ENCODE measurements at places on chromosomes 1 and 21.

GRCh38 chr1:217574265-217574949 lies 56.5 kb downstream of the GPATCH2 start:
- no peak for DNase-seq

- DNase-seq: no peak
These were observed 75.2 kb upstream of the CD1D start for GRCh38 chr1:158105352-158106095.

DNA sequence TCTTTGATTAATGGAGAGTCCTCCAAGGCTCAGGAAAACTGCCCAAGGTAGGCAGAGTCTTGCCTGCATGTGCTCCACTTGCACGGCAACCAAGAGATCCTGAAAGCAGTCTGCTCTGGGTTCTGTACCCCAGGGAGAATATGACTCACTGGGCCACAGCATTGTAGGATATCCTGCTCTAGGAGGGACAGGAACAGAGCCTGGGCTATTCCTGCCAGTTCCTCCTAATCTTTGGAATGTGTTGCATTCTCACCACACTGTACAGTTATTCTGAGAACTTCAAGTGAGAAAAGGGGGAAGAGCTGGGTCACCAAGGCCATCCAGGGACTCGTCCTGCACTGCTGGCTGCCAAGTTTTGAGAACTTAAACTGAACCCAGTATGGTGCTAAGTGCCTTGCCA lies 278.5 kb downstream of the MATN1 start:
- no peak for DNase-seq

DNA sequence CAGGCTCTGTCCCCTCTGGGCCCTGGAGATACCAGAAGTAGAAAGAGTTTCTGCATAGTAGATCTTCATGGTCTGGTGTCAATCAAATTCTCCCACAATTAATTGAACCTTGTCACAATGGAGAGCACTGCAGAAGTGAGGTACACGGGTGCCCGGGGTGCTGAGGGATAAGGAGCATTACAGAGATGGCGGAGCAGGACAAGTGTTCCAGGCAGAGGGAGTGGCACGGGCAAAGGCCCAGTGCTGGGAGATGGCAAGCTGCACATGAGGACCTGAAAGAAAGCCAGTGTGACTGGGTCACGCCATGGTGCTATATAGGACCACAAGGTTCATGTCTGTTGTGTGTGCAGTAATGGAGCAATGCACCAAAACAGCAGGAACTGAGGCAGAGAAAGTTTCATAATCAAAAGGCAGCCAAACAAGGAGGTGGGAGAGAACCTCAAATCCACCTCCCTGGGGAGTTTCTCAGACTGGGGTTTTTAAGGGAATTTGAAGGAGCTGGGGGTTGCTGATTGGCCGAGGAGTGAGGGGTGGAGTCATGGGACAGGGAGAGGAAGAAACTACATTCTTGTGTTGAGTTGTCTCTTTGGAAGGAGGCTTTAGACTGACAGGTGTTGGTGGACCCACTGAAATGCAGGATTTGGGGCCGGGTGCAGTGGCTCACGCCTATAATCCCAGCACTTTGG lies 27.7 kb downstream of the ACOT11 start:
- no peak for DNase-seq

DNA sequence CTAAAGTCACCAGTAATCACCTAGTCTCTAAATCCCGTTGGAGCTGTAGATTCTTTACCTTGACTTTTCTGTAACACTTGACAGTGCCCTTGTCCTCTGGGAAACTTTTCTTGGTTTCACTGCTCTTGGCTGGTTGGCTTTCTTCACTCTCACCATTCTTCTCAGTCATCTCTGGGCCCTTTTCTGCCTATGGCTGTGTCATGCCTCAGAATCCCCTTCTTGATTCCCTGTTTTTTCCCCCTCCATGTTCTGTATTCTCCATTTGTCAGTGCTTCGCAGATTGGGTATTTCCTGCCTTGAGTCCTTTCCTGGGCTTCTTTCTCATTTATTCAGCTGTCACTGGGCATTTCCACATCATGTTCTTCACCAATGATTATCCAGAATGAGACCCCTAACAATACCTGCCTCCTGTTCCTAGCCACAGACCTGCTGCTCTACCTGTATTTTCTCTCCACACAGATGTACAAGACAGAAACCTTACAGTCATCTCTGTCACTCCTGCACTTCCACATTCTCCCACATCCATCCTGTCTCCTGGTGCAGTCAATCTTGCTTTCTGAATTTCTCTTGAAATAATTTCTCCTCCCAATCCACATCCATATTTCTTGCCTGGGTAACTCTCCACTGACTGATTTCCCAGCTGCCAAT lies 14.7 kb downstream of the UCK2 start:
- no peak for DNase-seq

DNA sequence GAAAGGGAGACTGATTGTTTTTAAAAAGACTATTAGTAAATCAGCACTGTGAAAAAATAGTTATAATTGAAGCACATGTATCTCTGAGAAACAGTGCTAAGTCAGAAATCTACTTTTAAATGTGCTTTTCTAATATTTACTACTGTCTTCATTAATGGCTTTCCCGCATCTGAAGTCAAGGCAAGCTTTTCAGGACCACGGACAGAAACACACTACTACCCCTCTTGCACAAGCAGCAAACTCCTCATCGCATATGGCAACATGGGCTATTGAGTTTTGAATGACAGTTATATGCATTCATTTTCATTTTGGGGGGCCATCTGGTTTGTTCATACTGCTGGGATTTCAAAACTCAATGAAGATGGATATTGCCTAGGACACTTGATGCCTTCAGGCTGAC lies 433.4 kb upstream of the CAMK1G start:
- no peak for DNase-seq

- DNase-seq: peak; percentile 20
These were observed 3.4 kb downstream of the RIPK4 start for GRCh38 chr21:41763398-41763931.

GRCh38 chr1:44290250-44291094 lies 64.6 kb downstream of the ERI3 start:
- DNase-seq: no peak

DNA sequence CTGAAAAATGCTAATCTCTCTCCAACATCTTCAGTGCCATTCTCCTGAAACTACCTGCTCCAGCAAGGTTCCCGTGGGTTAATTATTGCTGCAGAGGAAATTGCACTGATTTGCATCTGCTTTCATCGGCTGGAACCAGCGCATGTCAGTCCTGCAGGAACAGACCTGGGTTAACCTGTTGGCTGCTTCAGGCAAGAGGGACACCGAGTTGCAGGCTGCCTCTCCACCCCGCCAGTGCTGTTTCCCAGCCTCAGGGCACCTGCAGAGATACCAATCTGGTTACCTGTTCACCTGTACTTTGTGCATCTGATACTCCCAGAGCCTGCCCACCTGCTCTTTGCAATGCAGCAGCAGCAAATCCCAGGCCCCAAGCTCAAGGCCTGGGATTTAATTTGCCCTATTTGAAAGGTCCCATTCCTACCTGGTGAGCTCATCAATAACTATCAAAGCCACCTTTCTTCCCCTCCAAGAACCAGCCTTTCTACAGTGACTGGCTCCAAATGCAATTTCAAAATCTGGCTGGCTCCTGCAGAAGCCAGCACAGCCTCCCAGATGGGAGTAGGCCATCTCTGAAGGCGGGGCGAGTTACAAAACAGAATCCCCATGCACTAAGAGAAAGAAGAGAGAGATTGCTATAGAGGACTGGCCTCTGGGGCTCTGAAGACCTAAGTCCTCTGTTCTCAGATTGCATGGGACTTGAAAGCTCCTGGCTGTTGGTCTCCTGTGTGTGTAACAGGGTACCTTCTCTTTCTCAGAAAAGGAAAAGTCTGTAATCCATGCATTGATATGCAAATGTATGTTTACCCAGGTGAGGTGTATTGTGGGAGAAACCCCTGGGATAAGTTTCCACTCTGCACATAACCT lies 67.8 kb downstream of the TOMM20 start:
- DNase-seq: no peak

DNA sequence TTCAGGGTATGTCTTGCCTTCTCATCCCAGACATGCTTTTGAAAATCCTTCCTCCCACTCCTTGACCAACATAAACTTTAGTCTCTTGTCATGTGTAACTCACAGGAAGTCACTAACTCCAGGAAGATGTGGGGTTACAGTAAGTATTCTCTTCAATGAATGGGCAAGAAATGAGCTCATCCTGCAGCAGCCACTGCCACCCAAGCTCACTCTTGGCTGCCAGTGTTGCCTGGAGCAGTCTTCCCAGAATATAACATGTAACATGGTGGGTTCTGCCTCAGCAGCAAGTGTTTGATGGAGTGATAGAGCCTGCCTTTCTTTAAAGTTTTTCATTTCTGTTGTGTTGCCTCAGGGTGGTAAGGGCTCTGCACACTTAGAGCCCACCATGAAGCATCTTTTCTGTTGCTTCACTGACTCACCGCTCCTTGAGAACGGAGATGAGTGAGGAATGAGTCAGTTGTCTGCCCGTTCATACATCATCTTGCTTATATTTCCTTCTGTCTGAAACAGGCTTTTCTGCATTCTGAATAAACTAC lies 187.0 kb downstream of the TPR start:
- no peak for DNase-seq

GRCh38 chr1:21355956-21356355 lies 65.7 kb upstream of the ECE1 start:
- DNase-seq: no peak

DNA sequence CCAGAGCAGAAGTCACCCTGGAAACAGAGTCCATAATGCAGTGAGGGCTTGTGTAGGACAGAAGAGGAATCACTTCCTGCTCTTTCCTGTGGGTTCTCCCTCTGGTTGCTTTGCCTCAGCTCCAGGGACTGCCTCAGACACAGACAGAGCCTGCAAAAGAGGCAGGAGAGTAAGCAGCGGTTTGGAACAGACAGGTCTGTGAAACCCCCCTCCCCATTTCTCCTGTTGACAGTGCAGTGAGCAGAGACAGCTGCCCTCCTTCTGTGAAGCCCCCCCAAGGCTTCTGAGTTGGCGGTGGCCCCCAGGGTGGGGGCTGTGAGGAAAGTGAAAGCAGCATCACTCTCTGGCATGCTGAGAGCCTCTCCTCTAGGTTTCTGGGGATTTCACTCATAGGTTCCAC lies 53.0 kb downstream of the MAB21L3 start:
- DNase-seq: no peak

DNA sequence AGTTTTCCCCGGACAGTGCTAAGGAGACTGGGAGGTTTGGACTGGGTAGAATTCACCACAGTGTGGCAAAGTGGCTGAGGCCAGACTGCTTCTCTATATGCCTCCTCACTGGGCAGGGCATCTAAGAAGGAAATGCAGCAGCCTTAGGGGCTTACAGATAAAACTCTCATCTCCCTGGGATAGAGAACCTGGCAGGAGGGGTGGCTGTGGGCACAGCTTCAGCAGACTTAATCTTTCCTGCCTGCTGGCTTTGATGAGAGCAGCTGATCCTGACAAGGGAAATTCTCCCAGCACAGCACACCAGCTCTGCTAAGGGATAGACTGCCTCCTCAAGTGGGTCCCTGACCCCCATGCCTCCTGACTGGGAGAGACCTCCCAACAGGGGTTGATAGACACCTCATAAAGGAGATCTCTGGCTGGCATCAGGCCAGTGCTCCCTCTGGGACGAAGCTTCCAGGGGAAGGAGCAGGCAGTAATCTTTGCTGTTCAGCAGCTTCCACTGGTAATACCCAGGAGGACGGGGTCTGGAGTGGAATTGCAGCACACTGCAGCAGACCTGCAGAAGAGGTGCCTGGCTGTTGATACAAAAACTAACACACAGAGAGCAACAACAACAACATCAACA lies 25.2 kb downstream of the KIFAP3 start:
- no peak for DNase-seq

- no peak for DNase-seq
These were observed 1.3 kb upstream of the LEMD1 start for GRCh38 chr1:205422993-205423642.

- peak; percentile 73 for DNase-seq
These were observed 74.6 kb downstream of the SLC25A24 start for GRCh38 chr1:108125312-108126138.

- no peak for DNase-seq
These were observed 20.3 kb downstream of the EPB41 start for GRCh38 chr1:28934676-28935075.
